Epithelial cell of alveolus of lung (primary cell): ENCODE measurements at places on chromosomes 6 and 20. TPM values are rescaled to one million over a fixed set of nuclear protein-coding genes. Genes with fewer than 3 reads are reported as not detected.

RIPPLY2 gene
- total RNA-seq: not detected in 2 replicates

NKX2-4 gene
- not detected in 2 replicates for total RNA-seq

FAM8A1 gene
- total RNA-seq: 15.3 and 38.7 TPM in 2 replicates

TFAP2B gene
- total RNA-seq: not detected in 2 replicates

TTLL9 gene
- not detected in 2 replicates for total RNA-seq

SIRPB2 gene
- total RNA-seq: not detected in 2 replicates

C20orf96 gene
- total RNA-seq: 2.7 and 12.9 TPM in 2 replicates

FAM110A gene
- total RNA-seq: 1.8 and 4.7 TPM in 2 replicates

ATXN1 gene
- total RNA-seq: 14.7 and 20.9 TPM in 2 replicates

MEP1A gene
- total RNA-seq: not detected in 2 replicates
